Upper lobe of right lung (tissue), 1 donor: ENCODE measurements at places on chromosomes 12 and 14. TPM values are rescaled to one million over a fixed set of nuclear protein-coding genes. Genes with fewer than 3 reads are reported as not detected.

The POTEM gene
- not detected for total RNA-seq

The GALC gene
- total RNA-seq: 47.4 TPM

The AQP2 gene
- total RNA-seq: not detected

The SYNDIG1L gene
- 2.9 TPM for total RNA-seq

The OTOGL gene
- total RNA-seq: 0.09 TPM

- no peaks in the 10 kb centered on the region for H3K36me3 ChIP-seq
- H3K4me1 ChIP-seq: no peaks in the 10 kb centered on the region
- no peak for DNase-seq
- no peaks in the 10 kb centered on the region for H3K27me3 ChIP-seq
- no peak overlapping the region for H3K27ac ChIP-seq
These were observed 311.0 kb downstream of the GRIN2B start for GRCh38 chr12:13670285-13670866.

GRCh38 chr12:50440288-50440687 lies 39.6 kb downstream of the LARP4 start:
- no peak overlapping the region for H3K4me3 ChIP-seq
- no peak for DNase-seq
- no peak overlapping the region for H3K27ac ChIP-seq
- peaks cover 99% of the 10 kb centered on the region for H3K36me3 ChIP-seq
- H3K4me1 ChIP-seq: no peaks in the 10 kb centered on the region

DNA sequence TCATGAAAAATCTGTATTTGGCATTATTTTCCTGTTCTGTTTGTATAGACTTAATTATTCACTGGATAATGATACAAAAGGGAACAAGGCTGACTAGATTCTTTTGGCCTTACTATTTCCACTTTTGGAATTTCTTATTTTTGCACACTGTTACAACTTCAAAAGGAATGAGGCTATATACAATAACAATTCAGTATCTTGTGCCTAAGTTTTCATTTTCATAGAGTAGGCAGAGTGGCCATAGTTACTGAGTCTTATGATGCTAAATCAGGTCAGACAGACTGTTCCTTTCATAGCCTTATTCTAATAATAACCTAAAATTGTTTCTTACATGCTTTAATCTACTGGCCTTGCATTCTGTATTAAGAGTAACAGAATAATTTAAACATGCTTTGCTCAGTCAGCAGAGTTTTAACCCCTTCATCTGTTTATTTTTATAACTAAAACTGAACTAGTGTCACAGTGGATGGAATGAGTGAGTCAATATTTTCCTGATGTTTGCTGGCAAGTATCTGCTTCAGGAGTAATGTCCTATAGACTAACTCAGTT lies 10.5 kb downstream of the TTC8 start:
- no peak overlapping the region for H3K4me3 ChIP-seq
- no peak for DNase-seq
- no peaks in the 10 kb centered on the region for H3K27me3 ChIP-seq
- H3K27ac ChIP-seq: no peak overlapping the region

GRCh38 chr12:11872055-11872454 lies 198.7 kb upstream of the BCL2L14 start:
- H3K4me3 ChIP-seq: no peak overlapping the region
- peaks cover 13% of the 10 kb centered on the region for H3K4me1 ChIP-seq
- H3K36me3 ChIP-seq: peaks cover 30% of the 10 kb centered on the region
- H3K27me3 ChIP-seq: no peaks in the 10 kb centered on the region
- no peak overlapping the region for H3K27ac ChIP-seq
- DNase-seq: no peak

GRCh38 chr12:91364471-91365184 lies 182.0 kb upstream of the DCN start:
- H3K27me3 ChIP-seq: no peaks in the 10 kb centered on the region
- no peak overlapping the region for H3K4me3 ChIP-seq

DNA sequence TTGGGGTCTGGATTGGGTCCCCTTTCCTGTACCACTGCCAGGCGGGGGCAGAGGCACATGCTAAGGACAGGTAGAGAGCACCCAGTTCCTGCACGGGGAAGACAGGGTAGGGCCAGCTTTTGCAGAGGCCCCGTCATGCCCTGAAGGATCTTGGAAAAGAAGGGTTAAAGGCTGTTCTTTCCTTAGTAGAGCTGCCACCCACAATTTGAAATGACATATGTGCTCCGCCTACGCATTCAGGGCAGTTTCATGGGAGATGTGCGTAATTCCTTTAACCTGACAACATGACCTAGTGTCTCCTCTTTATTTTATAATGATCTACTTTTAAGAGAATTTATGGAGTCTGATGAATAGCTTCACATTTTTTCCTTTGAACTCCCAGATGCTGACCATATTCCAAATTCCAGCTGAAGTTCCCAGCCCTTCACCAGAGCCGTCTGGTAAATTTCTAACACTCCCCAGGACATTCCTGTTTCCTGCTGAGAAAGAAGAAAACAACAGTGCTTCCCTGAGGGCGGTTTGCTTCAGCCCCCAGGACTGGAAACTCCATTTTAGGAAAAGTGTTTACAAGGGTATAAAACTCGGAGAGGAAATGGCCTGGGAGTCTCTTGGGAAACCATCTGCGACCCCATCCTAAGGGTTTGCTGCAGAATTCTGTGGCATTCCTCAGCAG lies 58.9 kb upstream of the PLEKHG3 start:
- H3K27me3 ChIP-seq: no peaks in the 10 kb centered on the region
- DNase-seq: no peak
- no peaks in the 10 kb centered on the region for H3K36me3 ChIP-seq
- no peak overlapping the region for H3K4me3 ChIP-seq
- peaks cover 3% of the 10 kb centered on the region for H3K4me1 ChIP-seq
